ENCODE measurements at places on chromosomes 5 and 9.

DNA sequence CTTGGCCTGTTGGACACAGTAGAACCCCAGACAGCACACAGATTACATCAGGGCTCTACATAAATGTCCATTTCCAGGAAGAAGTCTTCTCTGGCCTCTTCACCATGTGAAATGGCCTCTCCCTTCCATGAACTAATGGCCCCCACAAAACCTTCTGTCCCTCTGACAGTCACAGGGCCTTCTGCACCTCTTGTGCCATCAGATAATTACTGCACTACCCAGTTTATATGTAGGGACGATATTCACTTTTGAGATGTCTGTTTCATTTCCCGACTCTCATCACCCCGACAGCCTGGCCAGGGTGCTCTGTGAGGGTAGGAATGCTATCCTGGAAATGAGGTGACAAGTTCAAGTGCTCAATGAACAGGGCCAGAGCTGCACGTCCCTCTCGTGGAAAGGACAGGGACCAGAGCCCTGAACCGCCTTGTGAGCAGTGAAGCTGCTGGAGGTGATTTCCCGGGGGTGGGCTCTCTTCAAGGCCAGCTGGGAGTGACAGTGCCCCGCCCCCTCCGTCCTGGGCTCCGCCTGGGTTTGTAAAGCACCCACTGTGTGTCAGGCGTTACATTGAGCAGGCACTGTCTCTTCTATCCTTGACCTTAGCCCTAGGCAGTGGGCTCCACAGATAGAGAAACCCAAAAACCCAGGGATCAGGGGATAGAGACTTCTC, 3.0 kb upstream of the FAM78A start:
- DNase-seq: no peak

DNA sequence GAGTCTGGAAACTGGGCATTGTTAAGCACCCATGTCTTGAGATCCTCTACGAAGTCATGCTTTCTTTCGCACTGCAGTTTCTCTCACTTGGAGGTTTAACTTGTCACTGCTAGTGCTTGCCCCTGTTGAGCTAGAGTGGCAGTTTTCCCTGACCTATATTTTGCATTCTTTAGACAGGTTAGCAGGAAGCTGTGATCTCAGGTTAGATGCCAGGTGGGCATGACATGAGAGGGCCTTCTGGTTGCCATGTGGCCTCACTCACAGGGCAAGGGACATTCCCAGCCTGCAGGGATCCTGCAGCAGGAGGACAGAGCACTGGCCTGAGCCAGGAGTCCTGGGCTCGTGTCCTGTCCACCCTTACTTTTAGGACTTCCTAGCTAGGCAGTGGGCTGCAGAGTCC, 28.6 kb downstream of the SLC36A1 start:
- DNase-seq: no peak

- DNase-seq: no peak
Measured at GRCh38 chr5:1930501-1930879, 47.8 kb upstream of the IRX4 start.

- no peak for DNase-seq
Measured at GRCh38 chr5:74401281-74401945, 239.1 kb downstream of the ENC1 start.

GRCh38 chr5:7678030-7678429, 172.9 kb downstream of the CFAP90 start:
- DNase-seq: no peak

Data from AG09309 (cell line).